Putamen (tissue), 1 donor: ENCODE measurements at places on chromosomes 1 and 21.

DNA sequence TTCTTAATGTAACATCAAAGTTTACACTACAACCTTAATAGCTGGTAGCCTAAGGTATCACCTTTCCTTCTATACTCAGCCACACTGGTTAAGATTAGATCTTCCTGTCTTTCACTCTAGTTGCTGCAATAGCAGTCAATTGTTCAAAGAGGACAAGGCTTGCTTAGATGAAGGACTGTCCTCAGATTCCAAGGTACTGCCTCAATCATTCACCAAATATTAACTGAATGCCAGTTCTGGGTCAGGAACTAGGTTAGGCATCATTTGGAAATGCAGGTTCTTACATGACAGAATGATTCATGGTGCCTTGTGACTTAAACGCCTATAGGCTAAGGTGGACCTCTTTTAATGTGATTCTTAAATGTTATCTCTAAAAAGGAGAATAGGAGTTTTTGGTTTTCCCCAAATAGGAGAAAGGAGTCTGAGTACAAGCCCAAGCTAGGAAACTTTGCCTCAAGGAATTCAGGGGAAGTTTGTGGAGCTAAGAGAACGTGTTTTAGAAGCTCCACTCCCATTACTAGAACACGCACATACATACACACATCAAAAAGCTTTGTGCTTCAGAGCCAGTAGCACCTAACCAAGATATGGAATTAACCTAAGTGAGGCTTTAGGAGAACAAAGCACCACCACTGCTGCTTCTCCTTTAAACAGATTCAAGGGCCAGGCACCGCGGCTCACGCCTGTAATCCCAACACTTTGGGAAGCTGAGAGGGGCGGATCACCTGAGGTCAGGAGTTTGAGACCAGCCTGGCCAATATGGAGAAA, 8.5 kb upstream of the WDR47 start:
- DNase-seq, result no peak

DNA sequence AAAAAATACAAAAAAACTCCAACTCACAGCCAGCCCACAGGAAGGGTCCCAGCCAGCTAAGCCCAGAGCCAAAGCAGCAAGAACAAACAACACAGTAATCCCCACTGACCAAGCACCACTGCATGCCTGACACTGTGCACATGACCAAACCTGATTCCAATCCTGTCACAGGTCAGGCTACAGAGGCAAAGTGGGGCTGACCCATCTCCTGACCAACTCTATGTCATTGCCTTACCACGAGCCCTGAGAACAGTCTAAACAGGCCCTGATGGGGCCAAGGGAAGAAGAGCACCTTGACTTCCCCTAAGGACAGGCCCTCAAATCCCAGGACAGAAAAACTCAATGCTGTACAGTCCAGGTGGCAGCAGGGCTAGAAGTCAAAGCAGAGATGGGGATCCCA, 2.4 kb downstream of the LSS start:
- no peak for DNase-seq

GRCh38 chr1:17405898-17406759, 33.3 kb downstream of the RCC2 start:
- peak; percentile 30 for DNase-seq

DNA sequence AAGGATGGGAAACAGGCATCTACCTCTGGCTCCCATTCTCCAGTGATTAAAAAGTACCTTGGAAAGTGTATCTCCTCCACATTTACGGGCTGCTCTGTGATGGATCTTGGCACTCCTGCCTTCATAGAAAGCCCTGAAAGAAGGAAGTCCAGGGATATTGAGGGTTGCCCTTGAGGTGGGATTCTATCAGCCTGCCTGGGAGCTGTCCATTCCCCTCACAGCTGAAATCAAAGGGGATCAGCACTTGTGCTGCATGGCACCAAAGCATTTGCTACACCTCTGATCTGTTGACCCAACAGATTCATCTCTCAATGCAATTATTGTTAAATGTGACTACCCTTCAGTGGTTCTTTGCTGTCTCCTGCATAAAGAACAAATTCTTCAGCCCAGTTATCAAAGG, 442.0 kb upstream of the RUNX1 start:
- no peak for DNase-seq

GRCh38 chr1:47523835-47524215, 86.0 kb downstream of the FOXD2 start:
- DNase-seq, result no peak

DNA sequence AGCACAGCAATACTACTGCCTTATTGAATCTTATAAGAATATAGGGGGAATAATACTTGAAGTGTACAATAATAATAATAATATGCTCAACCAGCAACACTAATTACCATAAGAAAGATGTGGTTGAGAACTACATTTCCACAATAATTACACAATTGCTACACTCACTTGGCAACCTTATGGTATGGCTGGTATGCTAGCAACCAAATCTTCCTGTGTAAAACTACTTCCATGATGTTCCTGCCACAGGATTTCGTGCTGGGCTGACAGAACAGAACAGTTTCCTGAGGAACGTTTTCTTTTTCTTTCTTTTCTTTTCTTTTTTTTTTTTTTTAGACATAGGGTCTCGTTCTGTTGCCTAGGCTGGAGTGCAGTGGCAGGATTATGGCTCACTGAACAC, 50.6 kb downstream of the KIF26B start:
- DNase-seq, result no peak

DNA sequence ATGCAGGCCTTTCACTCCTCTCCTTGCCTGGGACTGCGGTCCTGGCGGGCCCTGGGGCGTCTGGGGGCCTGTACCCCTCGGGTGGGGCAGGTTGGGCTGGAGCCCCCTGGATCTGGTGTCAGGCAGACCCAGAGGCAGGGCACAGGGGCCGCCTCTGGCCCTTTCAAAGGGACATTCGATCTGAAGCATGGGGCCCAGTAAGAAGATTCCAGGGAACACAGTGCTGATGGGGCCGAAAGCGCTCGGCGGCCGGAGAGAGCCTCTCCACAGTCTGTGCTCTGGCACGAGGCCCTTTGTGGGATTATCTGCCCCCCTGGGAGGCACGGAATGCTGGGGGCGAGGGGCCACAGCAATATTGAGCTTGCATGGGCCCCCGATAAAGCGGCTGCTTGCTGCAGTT, 15.2 kb downstream of the PRDM16 start:
- no peak for DNase-seq

DNA sequence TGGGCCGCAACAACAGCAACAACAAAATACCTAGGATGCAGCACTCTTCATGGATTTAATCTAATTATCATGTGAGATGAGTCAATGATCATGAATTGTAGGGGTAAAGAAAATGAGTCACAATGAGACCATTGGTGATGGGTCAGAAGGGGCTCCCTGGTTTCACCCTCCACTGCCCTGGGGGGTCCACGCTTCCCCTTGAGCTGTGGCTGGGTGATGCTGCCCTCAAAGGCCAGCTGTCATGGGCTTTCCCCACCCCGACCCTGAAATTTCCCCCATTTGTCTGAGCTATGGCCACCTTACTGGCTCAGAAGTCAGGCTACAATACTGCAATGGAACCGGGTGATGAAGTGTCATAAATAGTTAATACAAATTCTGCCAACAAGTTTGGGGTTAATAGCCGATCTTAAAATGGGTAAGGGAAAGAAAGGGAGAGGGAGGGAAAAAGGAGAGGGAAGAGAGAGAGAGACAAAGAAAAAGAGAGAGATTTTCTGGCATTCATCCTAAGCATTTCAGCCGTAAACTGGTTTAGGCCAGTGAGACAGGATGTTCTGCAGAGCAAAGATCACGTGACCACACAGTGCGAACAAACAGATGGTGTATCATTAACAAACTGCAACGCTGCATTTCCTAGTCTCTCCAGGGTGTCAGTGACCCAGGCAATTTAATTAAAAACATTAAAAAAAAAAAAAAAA, 143.4 kb upstream of the ERRFI1 start:
- peak; percentile 7 for DNase-seq
